ENCODE measurements at places on chromosomes 16 and 17.

DNA sequence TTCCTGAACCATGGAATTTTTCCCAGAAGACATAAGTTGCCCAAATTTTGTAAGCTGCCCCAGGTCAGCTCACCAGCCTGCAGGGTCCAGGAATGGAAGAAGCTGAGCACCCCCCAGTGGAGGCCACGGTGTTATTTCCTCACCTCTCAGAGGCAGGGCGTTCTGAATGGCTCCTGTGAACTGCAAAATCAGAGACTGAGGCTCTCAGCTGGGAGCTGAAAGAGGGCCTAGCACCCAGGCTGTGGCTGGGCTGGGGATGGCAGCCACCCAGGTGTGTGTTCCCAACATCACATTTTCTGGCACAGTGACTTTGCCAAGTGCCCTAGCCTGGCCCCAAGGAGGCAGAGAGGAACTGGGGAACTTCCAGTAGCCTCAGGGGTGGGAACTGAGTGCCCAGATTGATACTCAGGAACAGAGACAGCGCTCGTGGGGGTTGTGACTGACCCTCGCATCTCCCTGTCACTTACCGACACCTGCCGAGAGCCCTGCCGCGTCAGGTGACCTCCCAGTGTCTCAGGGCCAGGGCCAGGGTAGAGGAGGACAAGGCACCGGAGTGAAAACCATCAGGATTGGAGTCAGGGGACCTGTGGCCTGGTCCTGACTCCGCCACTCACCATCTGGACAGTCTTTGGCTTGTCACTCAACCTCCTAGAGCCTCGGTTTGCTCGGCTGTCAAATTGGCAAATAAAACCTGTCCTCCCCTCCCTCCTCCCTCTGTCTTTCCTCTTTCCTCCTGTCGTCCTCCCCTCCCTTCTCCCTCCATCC lies 11.3 kb downstream of the CACNG4 start:
- no peak for DNase-seq

DNA sequence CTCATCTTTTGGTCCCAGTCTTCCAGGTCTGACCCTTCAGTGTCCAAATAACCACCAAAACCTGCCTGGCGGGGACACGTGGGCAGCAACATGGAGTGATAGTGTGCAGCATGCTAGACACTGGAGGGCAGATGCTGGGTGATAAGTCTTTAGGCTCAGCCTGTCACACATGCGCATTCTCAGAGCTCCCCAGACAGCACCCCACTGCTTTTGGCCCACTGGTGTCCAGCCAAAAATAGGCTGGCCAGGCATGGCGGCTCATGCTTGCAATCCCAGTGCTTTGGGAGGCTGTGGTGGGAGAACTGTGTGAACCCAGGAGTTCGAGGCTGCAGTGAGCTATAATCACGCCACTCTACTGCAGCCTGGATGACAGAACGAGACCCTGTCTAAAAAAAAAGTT lies 12.3 kb downstream of the GINS2 start:
- no peak for DNase-seq

- no peak for DNase-seq
These were observed 410.0 kb upstream of the HSBP1 start for GRCh38 chr16:83397601-83398291.

DNA sequence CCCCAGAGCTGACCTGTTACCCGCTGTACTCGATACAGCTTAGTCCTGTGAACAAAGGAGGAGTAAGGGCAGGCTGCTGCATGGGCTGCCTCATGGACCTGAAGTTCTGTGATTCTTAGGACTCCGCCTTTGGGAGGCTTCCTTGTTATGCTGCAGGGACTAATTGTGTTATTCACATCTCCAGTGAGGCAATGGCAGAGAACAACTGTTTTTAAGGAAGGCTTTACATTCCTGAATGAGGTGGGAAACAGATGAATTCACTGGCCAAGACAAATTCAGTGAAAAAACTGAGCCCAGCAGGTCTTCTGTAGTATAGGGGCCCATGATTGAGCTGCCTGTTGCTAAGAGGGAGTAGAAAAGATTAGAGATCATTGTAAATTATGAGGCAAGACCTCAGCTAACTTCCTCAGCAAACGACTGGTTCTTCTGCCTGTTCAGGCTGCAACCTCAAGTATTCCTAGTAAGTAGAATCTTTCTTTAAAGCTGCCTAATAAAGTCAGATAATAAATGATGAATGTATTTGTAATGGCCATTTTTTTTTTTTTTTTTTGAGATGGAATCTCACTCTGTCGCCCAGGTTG lies 26.3 kb downstream of the ADORA2B start:
- no peak for DNase-seq

DNA sequence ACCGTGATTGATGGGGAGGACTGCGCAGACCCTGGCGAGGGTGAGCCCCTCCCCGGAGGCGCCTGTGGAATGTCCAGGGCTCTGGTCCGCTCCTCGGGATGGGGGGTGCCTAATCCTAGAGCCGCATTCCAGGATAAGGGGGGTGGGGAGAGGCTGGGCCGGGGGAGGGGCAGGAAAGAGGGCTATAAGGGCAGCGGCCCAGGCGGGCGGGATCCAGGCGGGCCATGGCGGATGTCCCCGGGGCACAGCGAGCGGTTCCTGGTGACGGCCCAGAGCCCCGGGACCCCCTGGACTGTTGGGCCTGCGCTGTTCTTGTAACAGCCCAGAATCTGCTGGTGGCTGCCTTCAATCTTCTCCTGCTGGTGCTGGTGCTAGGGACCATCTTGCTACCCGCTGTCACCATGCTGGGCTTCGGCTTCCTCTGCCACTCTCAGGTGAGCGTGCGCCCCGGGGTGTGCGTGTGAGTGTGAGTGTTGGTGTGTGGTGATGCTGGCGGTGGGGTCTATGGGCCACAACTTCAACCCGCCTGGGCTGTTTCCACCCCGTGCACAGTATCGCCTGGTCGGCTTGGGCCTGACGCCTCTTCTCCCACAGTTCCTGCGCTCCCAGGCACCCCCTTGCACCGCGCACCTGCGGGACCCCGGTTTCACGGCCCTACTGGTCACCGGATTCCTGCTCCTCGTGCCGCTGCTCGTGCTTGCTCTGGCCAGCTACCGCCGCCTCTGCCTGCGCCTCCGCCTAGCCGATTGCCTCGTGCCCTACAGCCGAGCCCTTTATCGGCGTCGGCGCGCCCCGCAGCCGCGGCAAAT lies at the start of gene TMEM88:
TSS of gene TMEM88 (plus strand) at position 216 of the 809 bp plus-strand sequence. CDS start at position 225, 9 bp downstream.
- DNase-seq, result no peak

DNA sequence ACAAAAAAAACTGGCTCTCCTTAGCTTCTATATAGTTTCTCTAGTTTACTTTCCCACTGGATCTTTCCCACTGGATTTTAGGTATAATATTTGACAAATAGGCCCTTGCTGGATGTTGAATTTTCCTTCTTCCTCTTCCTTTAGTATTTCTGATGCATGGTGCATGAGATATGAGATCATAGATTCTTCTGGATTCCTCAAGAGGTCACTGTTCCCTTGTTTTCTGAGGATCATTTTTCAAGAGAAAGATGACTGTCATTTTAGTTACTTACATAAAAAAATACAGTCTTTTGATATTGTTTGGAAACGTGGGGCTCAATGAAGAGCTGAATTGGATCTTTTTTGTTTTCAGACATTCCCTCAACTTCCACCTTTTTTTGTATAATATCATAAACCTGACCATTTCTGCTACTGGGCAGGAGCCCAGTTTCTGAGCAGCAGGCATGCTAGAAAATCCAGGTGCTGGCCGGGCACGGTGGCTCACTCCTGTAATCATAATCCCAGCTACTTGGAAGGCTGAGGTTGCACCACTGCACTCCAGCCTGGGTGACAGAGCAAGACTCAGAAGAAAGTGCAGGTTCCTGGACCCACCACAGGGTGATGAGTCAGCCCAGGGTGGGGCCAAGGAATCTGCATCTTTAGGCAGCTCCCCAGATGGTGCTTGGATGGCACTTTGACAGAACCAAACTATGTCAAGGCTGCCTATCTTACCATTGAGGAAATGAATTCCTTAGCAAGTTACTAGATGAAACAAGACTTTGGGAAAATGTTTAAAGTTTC lies 70.3 kb downstream of the SDR42E1 start:
- no peak for DNase-seq

DNA sequence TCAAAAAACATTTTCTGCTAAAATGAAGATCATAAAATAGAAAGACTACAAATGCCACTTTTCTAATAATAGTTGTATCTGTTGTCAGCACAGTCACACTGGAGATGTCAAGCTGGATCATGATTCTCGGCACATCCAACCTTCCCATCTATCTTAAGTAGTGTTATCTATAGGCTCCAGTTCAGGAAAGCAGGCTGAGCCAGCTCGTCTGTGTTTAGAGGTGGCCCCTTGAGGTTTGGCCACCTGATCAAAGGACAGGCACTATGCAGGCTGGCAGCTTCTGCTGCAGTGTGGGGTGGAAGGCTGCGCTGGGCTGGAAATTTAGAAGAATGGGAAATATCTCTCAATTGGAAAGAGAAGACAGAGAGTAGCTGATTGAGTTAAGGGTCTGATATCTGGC lies 32.4 kb downstream of the SMYD4 start:
- DNase-seq, result no peak

Measured in T-helper 22 cell (primary cell).